ENCODE measurements at places on chromosomes 3 and 15.

- no peak for DNase-seq
Measured at GRCh38 chr3:169028716-169029115, 634.8 kb downstream of the MECOM start.

- no peak for DNase-seq
Measured at GRCh38 chr3:66499881-66500575, 794 bp downstream of the LRIG1 start.

DNA sequence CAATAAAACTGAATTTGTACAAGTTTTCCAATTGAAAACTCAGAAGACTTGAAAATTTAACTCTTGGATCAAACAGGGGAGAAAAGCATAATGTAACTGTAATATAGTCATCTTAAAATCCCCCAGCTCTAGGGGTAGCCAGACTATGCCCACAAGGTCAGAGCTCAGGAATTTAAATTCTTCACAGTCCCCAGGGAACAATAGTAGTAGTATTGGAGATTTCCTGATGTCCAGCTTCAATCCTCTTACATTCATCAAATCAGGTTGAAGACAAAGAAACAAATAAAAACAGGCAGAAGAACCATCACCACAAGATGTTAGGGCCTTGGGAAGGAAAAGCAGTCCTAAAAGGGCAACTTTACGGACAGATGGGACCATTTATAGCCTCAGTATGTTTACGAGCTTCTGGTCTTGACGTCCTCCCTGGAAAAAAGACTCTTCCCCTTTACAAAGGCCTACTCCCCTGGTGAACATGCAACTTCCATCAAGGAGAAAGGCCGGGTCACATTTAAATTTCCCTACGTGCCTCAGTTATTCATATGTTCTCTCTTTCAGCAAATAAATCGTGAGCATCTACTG lies 96.8 kb downstream of the PLCH1 start:
- no peak for DNase-seq

- DNase-seq, result no peak
Measured at GRCh38 chr15:42608110-42608531, 32.7 kb downstream of the STARD9 start.

- no peak for DNase-seq
Measured at GRCh38 chr3:7285505-7285904, 424.6 kb downstream of the GRM7 start.

DNA sequence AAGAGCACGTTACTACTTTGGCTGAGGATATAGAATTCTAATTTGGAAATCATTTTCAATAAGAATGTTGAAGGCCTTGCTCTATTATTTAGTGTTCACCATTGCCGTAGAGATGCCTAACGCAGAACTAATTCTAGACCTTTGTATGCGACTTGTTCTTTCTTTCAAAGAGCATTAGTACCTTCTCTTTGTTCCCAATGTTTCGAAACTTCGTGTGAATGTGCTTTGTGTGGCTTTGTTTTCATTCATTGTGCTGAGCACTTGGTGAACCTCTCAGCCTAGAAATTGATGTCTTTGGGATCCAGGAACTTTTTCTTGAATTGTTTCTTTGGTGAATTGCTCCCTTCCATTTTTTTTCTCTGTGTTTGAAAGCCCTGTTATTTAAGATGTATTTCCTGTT lies 19.8 kb upstream of the PCSK6 start:
- DNase-seq, result no peak

GRCh38 chr15:47717036-47717612 lies at the start of gene SEMA6D:
Gene SEMA6D, plus strand, starts transcription at chr15:47717505. Its CDS starts 42,294 bp downstream, at chr15:47759799.
- peak; percentile 66 for DNase-seq

GRCh38 chr15:70081612-70082011 lies 16.1 kb downstream of the TLE3 start:
- no peak for DNase-seq

GRCh38 chr15:78208887-78209645 lies 25.3 kb downstream of the ACSBG1 start:
- DNase-seq, result no peak

- DNase-seq, result peak; percentile 33
Measured at GRCh38 chr3:142275856-142276255, 50.5 kb upstream of the GK5 start.

DNA sequence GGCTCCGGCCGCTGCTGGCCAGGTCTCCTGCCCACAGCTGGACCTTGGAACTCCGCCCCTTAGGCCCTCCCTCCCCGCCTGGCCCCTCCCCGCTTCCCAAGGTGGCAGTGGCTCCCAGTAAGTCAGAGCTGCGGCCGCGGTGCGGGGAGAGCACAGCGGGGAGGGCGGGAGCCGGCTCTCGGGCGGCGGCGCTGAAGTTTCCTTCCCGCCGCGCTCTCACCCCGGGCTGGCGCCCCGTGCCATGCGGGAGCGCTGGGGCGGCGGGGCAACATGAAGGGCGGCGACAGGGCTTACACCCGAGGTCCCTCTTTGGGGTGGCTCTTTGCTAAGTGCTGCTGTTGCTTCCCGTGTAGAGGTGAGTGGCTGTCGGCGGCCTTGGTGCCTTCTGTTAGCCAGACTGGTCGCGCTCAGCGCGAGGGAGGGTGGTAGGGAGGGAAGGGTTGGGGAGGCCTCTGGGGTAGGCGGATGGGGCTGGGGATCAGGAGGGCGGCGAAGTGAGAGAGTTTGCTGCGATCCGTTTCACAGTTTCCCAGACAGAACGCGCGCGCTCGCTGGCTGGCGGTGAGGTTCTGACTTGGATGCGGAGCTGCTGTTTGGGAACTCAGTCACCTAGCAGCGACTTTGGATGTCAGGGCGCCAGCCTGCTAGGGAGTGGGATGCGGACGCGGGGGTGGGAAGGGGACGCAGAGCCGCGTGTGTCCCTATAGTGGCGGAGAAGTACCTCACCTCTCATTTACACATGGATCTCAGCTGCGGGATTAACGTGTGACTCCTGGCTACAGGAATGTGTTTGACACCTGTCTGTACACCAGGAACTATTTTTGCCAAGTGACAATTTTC lies 145.5 kb upstream of the UMPS start:
- no peak for DNase-seq

GRCh38 chr3:196149375-196149774 lies 61.8 kb downstream of the ZDHHC19 start:
- DNase-seq, result no peak

DNA sequence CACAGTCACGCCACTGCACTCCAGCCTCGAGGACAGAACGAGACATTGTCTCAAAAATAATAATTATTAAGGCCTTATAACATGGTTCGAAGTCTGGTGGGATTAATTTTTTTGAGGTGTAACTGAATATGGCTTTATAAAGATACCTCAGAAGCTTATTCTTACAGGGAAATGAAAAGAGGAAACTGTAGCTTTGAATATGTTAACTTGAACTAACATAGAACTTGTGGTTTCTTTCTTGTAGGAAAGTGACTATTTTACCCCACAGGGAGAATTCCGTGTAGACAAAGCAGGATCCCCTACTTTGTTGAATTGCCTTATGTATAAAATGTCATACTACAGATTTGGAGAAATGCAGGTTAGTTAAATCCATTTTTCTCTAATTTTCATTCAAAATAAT lies 96.3 kb downstream of the STT3B start:
- DNase-seq, result no peak

- no peak for DNase-seq
Measured at GRCh38 chr15:38225381-38225780, 27.3 kb upstream of the SPRED1 start.

DNA sequence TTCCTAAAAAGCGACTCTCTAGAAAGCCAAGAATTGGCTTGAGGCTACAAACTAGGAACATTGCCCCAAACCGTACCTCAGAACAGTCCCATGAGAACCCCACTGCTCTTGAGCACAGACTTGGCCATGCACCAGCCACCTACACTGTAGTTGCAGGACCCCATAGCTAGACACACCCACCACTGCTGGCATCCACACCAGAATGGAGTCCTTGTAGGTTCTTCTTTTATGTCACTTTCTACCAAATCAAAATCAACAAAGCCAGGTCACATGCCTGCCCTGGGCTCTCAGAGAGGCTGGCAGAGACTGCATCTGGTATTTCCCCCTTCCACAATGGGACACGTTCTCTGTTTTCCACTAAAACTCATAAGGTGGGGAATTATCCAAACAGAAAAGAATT lies 290.5 kb downstream of the SHOX2 start:
- DNase-seq, result no peak

DNA sequence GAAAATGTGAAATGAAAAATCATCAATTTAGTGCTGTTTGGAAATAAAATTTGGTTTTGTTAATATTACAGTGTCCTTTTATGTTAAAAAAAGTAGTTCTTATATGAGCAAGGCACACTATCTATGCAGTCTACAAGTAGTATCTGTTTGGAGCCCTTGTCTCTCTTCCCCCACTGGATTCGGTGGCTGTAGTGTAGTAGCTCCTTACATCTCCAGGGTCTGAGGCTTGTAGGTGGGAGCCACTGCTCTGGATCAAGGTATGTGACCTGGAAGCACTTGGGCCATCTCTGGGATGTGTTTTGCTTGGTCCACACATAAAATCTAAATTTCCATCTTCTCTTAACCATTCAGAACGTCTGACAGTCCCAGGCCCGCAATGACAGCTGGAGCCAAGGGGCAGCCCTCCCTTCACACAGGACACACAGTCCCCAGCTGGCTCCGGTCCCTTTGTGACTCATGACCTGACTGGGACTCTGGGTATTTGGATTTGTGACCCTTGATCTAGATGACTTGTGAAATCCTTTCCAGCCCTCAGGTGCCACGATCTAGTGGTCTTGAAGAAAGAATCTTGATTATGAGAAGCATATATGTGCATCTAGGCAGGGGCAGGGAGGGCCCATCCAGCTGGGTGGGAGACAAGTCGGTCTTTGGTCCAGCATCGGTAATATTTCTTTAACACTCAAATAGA lies 80.0 kb downstream of the USP13 start:
- no peak for DNase-seq

DNA sequence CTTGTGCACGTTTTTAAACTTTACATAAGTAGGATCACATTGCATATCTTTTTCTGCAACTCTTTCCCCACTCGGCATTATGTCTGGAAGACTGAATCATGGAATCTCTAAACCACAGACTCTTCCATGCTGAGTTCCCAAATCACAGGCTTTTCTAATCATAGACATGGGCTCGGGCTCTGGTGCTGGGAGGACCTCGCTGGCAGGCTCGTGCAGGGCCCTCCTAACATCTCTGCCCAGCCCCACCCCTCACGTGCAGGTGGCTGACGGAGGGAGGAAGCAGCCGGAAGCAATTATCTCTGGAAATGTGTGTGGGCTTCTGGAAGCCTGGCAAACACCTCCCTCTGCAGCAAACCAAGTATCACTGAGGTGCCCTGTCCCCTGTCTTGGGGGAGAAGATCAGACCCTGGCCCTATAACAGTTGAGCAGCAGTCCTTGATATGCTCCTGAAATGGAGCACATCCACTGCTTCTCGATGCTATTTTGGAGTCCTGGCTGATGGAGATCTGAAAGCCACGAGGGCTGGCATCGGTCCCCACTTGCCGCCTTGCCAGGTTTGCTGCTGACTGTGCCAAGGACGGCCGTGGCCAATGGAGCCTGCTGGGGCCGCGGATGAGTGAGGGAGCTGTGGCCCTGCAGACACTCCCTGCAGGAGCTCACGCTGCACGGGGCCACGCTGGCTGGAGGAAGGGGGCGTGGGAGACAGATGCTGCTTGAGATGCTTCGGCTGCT lies 4.4 kb upstream of the IQSEC1 start:
- no peak for DNase-seq

- peak; percentile 6 for DNase-seq
Measured at GRCh38 chr15:22949074-22949547, 31.1 kb downstream of the CYFIP1 start.

- no peak for DNase-seq
Measured at GRCh38 chr15:53833134-53833624, 73.7 kb upstream of the WDR72 start.

- no peak for DNase-seq
Measured at GRCh38 chr3:151206201-151206600, 3.2 kb upstream of the GPR171 start.

DNA sequence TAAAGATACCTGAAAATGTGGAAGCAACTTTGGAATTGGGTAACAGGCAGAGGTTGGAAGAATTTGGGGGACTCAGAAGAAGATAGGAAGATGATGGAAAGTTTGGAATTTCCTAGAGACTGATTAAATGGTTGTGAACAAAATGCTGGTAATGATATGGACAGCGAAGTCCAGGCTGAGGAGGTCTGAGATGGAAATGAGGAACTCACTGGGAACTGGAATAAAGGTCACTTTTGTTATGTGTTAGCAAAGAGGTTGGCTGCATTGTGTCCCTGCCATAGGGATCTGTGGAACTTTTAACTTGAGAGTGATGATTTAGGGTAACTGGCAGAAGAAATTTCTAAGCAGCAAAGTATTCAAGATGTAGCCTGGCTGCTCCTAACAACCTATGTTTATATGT lies 13.0 kb downstream of the MITF start:
- DNase-seq, result no peak

- DNase-seq, result no peak
Measured at GRCh38 chr3:112643621-112644240, 2.8 kb upstream of the CCDC80 start.

- DNase-seq, result no peak
Measured at GRCh38 chr15:85027033-85027380, 45.4 kb downstream of the PDE8A start.

DNA sequence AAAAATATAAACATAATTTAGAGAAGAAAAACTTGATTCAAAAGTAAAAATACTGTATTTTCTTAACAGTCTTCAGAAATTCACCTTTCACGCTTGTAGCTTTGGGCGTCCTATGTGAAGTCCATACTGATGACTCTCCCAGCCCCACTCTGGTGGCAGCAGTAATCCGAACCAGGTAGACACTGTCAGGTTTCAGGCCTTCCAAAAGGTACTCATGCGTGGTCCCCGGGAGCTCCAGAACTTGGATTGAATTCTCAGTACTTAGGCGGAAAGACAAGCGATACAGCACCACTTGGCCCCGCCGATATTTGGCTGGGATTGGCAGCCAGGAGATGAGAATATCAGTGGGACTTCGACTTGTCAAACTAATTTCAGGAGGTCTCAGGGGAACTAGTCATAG lies 69.7 kb downstream of the PRTG start:
- no peak for DNase-seq

DNA sequence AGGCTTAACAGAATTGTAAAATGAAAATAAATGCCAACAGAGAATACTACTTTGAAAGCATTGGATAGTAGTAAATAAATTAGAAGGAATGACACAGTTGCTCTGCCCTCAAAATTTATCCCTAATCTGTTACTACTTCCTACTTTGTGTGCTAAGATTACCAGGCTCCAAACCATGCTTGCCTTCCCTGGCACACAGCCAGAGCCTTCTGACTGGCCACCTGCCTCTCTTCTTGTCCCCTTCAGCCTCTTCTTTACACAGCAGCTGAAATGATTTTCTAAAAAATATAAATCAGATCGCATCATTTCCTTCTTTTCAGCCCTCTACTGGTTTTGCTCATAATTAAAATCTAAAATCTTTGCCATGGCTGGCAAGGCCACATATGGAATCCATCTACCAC lies 334.1 kb downstream of the FHIT start:
- DNase-seq, result no peak

DNA sequence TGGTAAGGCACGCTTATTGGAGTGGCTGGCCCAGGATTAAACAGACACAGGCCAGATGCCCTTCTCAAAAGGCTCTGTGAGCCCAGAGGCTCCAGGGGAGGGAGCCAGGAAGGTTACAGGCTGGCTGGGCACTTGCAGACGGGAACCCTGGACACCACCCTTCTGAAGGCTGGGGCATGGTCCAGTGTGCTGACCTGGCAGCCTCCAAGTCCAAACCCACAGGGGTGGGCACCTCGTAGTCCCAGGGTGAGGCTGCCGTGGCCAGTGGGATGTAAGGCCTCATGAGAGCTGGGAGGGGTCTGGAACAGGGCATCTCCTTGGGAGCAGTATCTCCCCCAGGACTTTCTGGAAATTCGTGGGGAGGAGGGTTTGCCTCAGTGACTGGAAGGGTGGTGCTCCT lies 19.6 kb downstream of the EFCC1 start:
- DNase-seq, result no peak

All from amniotic stem cell (primary cell).